Left hindlimb (tissue), 1 donor: ENCODE measurements at places on chromosomes 5 and 9.
A peak's percentile ranks its signal among the peaks of the same experiment; 100 is the strongest.

- peak; percentile 84 for DNase-seq
These were observed 52.8 kb downstream of the IRF1 start for GRCh38 chr5:132437604-132438266.

- DNase-seq: no peak
These were observed 135.3 kb downstream of the CETN3 start for GRCh38 chr5:90274216-90274615.

DNA sequence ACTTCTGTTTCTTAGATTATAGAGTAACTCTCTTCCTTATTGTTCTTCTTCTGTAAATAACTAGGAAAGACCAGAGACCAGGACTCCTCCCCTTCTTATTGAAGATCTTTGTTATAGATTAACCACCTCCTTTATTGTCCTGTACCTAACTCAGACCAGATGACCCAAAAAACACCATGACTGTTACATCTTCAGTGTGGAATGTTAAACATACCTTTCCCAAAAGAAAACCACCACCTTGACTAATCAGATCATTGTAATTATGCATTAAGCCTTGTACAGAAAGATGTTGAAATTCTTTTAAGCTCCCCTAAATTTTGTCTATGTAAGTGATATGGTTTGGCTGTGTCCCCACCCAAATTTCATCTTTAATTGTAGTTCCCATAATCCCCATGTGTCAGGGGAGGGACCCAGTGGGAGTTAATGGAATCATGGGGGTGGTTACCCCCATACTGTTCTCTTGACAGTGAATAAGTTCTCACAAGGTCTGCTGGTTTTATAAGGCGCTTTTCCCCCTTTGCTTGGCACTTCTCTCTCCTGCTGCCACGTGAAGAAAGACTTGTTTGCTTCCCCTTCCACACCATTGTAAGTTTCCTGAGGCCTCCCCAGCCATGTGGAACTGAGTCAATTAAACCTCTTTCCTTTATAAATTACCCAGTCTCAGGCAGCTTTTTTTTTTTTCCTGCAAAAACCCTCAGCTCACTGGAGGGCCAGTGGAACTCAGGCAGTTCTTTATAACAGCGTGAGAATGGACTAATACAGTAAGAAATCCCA is 26.3 kb downstream of the ARSB start:
- no peak for DNase-seq

- no peak for DNase-seq
These were observed 9.5 kb upstream of the ADGRD2 start for GRCh38 chr9:124440786-124441185.

- DNase-seq: no peak
These were observed 56.9 kb upstream of the GALNT10 start for GRCh38 chr5:154133591-154133990.

DNA sequence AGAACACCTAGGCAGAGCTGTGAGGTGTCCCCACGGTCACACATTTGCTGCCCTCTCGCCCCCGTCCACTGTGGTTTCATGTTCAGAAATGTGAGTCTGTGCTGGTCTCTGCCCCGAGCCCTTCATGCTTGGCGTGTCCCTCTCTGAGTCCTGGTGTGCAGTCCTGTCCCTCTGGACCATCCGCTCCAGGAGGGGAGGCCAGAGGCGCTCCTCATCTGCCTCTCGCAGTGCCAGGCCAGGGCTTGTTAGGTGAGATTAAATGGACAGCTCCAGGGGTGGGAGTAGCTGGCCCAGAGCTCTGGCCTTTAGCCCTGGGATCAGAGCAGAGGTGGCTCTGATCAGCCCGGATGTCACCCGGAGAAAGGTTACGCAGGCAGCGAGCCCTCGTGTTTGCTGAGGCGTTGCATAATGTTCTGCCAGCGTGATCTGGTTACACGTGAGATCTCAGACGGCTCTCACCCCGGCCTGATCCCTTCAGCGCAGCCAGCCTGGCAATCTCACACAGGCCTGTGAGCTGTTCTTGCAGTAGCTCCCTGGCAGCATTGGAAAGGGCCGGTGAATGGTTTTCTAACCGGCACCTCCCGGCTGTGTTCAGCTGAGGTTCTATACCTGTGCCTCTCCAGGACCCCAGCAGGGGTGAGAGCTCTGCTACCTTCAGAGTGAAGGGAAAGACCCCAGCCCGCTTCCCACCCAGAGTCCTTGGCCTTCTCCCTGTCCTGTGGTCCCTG is 24.5 kb downstream of the PTGES2 start:
- no peak for DNase-seq

DNA sequence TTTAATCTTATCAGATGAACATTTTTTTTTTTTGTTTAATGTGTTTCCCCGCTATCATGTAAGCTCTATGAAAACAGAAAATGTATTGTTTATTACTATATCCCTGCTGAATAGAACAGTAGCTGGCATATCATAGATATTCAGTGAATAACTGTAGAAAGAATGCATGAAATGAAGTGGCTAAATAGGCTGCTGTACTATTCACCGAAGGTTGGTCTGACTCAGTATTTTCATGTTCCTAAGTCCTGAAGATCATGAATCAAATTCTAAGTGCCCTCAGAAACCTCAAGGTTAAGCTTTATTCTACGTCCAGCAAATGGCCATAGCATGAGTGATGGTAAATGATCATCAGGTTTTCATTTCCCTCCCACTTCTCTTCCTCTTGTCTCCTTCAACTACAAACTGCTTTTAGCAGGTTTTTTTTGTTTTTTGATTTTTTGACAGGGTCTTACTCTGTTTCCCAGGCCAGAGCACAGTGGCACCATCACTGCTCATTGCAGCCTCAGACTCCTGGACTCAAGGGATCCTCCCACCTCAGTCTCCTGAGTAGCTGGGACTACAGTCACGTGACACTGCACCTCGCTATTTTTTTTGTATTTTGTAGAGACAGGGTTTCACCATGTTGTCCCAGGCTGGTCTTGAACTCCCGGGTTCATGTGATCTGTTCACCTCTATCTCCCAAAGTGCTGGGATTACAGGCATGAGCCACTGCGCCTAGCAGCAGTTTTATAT is 19.1 kb upstream of the ZFAND5 start:
- DNase-seq: no peak

DNA sequence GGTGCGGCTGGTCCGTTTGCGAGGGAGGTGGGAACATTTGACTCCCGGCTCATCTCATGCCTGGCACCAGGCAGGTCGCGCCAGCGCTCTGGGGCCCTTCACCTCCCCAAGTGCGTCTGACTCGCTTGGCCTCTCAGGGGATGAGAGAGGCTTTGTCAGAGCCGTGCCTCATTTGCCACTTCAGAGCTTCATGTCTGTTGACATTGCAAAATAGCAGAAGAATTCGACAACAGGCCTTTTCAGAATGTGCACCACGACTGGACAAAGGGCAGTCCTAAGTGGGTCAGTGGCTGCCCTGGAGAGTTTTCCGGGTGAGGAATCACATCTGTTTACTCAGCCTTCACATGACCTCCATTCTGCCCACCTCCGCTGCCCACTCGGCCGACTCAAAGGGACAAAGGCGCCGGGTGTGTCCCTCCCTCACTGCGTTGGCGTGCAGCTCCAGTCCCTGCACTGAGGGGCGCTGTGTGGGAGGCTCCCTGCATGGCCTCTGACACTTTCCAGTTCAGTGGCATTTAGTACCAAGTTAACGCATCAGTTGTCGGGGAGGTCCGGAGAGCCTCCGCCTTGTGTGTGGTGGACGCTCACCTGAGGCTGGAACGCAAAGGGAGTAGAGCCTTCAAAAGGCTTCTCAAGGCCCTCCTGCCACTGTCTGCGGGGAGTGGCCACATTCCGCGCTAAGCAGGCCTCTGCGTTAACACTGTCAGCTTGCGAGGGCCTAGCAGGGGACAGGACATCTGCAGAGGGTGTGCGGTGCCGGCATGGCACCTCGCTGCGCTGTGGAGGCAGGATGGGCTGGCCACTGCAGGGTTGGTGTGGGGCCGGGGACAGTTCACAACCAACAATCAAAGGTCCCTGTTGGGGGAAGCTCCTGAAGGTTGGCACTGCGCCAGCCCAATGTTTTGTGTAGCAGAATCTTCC is 171.5 kb downstream of the NXNL2 start:
- DNase-seq: no peak

GRCh38 chr9:268616-269015 is 54.0 kb downstream of the DOCK8 start:
- no peak for DNase-seq

DNA sequence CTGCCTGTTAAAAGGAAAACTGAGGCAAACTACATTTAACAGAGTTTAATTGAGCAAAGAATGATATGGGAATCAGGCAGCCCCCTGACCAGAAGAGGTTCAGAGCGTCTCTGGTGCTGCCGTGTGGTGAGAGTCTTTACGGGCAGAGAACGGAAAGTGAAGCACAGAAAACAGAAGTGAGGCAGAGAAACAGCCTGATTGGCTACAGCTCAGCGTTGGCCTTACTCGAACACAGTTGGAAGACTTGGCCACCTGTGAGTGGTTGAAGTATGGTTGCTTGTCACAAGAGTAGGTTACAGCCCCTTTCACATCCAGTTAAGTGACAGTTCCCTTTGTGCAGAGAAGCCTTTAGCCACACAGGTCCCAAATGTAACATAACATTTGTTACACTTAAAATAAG is 16.9 kb upstream of the FBP1 start:
- DNase-seq: peak; percentile 63

DNA sequence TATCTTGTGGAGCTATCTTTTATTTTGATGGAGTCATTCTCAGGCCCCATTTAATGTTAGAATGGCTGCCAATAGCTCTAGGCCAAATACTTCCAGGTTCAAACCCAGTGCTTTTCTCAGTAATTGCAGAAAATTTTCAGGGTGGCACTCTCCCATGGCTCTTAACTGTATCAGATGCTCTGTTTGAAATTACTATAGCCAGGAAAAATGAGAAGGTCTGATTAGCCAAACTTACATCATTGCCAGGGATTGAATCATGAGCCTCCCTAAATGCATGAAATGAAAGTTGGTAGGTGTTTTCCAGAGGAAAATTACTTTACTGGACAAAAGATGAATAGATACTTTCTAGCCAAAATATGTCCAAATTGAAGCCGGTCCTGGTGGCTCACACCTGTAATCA is 404.8 kb downstream of the MAT2B start:
- DNase-seq: no peak

- DNase-seq: no peak
These were observed 26.4 kb upstream of the CXCL14 start for GRCh38 chr5:135605221-135605620.

- DNase-seq: no peak
These were observed 183.3 kb downstream of the DIRAS2 start for GRCh38 chr9:90459321-90459720.

DNA sequence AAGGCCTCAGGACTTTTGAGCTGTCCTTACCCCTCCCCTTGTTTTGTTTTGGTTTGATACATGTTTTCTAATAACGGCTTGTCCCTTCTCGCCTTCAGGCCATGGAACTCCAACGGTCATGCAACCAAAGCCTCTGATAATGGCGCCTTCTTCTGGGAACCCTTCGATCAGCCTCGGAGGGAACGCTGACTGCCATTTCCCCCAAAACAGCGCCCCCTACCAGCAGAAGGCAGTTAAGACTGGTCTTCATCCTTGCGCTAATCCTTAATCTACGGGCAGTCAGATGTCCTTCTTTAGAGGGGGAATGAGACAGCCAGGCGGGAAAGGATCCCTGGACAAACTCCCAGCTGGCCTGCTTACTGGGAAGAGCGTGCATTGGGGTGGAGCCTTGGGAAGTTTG is 276.6 kb downstream of the ICE1 start:
- no peak for DNase-seq

DNA sequence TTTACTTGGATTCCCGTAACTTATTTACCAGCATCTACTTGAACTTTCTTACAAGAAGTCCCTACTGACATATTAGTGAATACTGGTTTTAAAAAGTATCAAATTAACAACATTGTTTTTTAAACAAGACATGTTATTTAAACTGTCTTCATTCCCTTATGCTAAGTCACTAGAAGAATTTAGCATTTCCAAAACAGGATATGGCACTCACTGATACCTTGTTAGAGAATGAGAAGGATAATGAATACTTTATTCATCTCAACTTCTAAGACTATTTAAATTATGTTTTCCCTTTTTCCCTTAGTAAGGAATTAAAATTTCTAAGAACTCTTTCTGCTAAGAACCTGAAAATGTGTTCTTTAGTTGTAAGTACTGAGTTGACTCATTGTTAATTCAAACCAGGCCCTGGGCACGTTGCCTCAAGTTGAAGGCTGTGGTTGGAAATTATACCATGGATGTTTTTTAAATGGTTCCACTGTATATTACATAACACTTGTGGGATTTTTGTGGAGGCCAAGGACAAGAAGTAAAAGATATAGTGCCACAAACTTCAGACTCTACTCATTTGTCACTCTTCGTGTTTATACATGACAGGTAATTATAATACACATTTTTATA is 219.0 kb upstream of the EDIL3 start:
- DNase-seq: peak; percentile 85

DNA sequence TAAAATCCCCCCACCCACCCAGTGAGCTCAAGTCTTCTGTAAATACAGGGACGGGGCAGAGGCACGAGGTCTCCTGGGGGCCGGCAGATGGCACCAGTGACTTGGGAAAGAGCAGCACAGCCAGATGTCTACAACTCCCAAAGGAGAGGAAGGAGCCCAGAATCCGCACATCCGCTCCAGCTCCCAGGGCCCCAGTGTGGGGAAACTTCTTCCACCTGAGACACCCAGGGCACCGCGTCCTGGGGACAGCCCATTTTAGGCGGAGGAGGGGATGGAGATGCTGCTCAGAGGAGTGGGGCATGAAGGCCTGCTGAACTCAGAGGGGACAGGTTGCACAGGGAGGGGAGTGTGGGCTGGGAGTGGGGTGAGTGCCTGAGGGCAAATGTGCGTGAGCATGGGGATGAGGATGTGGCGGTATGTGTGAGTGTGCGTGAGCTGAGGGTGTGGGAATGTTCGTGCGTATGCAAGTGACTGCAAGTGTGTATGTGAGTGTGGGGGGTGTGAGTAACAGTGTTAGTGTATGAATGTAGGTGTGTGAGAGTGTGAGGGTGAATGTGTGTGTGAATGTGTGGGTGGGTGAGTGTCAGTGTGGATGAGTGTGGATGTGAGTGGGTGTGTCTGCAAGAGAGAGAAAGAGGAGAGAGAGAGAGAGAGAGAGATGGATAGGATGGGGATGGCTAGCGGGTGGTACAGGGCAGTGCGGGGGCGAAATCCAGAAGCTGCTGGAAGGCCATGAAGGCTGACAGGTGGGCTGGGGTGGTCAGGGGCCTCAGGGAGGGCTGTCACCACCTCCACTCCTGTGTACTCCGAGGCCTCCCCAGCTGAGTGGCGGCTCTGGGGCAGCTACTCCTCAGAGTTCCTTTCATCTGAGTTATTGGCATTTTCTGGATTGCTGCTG is 63.5 kb downstream of the DUSP1 start:
- no peak for DNase-seq

- no peak for DNase-seq
These were observed 10.4 kb downstream of the TMOD1 start for GRCh38 chr9:97511655-97512427.

GRCh38 chr5:176737746-176738636 is 72.4 kb upstream of the UNC5A start:
- DNase-seq: peak; percentile 9

GRCh38 chr9:136460772-136461325 is 21.2 kb upstream of the INPP5E start:
- DNase-seq: no peak
